ENCODE measurements at places on chromosomes 2 and 18.

DNA sequence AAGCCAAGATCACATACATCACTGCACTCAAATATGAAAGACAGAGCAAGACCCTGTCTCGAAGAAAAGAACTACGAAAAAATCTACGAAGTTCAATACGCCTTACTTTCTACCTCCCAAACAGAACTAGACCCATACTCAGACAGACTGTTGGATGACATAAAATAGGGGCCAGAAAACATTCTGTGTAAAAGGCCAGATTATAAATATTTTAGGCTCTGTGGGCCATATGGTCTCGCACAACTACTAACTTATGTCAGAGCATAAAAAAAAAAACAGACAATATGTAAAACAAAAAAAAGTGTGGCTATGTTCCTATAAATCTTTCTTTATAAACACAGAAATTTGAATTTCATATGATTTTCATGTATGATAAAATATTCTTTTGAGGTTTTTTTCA, 40.8 kb downstream of the NBAS start:
- DNase-seq, result no peak

GRCh38 chr2:177338177-177338721, 54.3 kb upstream of the AGPS start:
- DNase-seq, result no peak

DNA sequence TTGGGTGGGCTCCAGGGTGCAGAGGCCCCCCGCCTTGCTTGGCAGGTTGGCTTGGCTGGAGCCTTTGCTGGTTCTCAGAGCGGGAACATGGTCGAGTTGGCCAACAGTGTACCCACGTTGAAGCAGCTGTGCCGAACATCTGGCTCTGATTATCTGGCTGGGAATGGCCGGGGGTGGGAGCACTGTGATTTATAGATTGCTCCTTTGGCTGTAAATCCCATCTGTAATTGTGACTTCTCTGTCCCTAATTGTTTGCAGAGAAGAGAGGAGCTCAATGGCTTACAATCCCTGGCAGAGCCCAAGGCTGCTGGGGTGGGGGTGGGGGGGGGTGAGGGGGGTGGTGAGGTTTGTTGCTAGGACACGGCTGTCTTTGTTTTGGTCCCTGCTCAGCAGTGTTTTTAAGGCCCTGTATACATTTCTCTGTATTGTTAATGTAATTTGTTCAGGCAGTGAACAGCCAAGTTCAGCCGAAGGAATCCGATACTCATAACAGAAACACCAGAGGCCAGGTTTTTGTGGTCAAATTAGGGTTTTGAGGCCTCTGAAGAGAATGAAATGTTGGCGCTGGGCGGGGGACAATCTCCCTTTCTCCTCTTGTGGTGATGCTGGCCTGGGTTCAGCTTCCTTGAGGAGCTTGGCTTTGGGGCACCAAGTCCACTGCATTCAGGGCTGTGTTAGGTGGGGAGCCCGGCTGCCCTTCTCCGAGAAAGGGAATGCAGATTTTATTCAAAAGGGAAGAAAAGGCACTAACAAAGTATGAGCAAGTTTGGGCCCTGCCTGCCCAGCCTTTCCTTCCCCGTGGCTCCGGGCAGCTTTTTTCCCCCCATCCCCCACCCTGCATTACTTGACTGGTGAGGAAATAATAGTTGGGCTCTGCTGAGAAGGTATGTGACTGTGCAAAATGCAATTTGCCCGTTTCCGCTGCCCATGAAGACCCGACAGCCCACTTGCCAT, 82.5 kb downstream of the TCF7L1 start:
- no peak for DNase-seq

DNA sequence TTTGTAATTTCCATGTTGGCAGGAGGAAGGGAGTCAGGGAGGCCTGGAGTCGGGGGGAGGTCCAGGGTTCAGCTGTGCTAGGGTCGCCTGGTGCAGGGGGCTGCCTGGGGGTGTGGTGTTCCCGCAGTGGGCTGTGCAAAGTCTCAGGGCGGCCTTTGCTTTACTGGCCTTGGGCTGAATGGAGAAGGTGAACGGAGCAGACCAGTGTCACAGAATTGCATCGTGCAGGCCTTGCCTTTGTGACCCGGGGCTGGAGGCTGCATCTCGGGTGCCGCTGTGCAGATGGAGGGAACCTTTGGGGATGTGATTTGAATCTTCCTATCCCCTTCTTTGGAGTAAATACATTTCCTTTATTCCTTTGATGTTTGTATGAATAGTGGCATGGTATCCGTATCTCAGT, 8.8 kb downstream of the SNTG2 start:
- DNase-seq, result no peak

GRCh38 chr2:240139666-240140393, 628 bp downstream of the OTOS start:
- DNase-seq, result no peak

GRCh38 chr2:26448651-26449050, 29.3 kb downstream of the OTOF start:
- DNase-seq, result no peak

- no peak for DNase-seq
These were observed 25.9 kb downstream of the GKN2 start for GRCh38 chr2:68926796-68927195.

DNA sequence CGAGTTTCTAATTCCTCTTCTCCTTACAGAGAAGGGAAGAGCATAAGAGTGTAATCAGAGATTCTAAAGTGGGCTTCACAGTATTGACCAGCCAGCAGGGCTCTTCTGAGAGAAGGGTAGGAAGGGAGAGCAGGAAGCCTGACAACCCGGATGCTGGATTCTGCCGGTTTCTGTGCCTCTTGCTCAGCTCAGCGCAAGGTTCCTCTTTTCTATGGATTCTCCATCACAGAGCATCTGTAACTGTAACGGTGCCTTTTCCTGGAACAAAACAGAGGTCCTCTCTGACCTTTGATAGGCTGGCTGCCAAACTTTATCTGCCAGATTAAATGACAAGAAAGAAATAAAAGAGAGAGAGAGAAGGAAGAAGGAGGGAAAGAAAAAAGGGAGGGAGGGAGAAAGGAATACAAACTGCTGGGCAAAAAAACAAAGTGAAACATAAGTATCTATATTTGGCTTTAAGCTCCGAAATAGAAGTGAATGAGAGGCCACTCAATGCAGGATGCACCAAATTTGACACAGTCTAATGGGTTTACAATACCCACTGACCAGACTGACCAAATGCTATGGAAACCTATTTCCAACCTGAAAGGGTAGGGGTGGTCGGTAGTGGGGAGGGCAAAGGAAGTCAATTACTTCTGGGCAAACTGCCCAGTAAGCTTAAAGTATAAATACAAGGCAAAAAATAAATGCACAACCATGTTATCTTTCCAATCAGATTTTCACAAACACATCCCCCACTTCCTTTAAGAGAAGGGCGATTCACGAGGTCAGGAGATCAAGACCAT, 59.2 kb downstream of the PIEZO2 start:
- DNase-seq, result no peak

DNA sequence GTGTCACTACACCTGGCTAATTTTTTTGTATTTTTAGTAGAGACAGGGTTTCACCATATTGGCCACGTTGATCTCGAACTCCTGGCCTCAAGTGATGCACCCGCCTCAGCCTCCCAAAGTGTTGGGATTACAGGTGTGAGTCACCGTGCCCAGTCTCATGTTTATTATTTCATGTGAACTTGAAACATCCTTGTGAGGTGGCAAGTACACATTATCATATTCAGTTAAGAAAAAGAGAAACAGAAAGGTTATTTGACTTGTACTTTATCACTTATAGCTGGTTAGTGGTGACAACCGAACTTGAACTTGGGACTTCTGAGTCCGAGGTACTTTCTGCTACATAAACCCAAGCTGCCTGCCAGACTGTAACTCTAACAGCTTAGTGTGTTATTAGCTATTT, 24.4 kb downstream of the ABHD3 start:
- DNase-seq, result no peak

DNA sequence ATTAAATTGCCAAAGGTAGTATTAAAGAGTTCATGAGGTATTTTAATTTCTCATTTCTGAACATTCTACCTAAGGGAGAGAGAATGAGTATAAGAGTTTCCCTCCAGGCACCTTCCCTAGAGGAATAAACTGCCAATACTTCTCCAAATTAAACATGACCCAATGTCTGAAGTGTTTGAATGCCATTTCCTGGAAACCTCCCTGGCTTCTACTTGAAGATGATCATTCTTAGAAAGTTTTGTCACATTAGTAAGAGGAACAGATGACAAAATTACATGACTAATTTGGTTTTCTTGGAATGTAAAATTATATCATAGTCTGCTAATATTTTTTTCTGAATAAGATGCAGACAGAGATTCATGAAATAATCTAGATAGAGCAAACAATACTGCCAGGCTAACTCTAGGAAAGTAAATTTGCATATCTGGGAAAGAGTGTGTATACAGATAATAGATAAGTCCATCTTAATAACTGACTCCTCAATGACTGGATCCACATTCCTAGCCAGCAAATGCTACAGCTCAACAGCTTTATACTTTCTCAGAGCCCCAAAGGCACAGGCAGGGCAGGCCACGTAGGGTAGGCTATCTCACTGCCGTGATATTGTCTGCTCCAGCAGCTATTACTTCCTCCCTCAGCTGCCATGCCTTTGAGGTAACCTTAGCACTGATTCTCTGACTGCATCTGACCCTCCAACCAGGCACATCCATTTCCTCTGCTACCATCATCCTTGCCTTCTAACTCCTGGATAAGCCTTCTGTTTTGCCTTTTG, 630.8 kb upstream of the PIK3C3 start:
- no peak for DNase-seq

- no peak for DNase-seq
These were observed 56.7 kb upstream of the FHL2 start for GRCh38 chr2:105455488-105456003.

GRCh38 chr2:36335597-36335996, 20.0 kb upstream of the CRIM1 start:
- no peak for DNase-seq

DNA sequence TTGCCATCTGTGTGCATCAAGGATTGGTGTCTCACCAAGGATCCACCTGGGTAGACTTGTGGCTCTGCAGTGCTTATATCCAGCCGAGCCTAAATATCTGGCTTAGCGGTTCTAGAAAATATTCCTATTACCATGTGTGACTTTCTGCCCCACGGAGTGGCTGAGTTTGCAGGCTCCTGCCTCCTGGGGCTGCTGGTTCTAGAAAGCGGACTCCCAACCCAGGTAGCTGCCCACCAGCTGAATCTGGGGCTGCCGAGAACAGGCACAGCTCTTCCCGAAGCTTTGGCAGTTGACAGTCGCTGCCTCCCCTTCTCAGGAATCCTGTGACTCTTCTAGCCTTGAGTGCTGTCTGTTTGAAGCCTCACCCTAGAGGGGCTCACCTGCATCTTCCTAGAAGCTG, 104.6 kb downstream of the TPGS2 start:
- no peak for DNase-seq

DNA sequence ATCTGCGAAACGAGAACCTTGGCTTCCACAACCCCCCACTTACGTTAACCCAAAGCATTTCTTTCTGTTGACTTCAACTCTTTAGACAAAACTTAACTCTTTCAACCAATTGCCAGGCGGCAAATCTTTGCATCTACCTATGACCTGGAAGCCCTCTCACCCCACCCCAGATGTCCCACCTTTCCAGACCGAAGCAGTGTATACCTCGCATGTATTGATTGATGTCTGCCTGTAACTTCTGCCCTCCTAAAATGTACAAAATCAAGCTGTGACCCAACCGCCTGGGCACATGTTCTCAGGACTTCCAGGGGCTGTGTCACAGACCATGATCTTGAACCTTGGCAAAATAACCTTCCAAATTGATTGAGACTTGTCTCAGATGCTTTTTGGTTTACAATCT, 12.3 kb downstream of the AQP12B start:
- DNase-seq, result no peak

- DNase-seq, result no peak
These were observed 278.0 kb downstream of the EPHA4 start for GRCh38 chr2:221293949-221294742.

- DNase-seq, result no peak
These were observed 888.0 kb upstream of the CHAC2 start for GRCh38 chr2:52879561-52879960.

DNA sequence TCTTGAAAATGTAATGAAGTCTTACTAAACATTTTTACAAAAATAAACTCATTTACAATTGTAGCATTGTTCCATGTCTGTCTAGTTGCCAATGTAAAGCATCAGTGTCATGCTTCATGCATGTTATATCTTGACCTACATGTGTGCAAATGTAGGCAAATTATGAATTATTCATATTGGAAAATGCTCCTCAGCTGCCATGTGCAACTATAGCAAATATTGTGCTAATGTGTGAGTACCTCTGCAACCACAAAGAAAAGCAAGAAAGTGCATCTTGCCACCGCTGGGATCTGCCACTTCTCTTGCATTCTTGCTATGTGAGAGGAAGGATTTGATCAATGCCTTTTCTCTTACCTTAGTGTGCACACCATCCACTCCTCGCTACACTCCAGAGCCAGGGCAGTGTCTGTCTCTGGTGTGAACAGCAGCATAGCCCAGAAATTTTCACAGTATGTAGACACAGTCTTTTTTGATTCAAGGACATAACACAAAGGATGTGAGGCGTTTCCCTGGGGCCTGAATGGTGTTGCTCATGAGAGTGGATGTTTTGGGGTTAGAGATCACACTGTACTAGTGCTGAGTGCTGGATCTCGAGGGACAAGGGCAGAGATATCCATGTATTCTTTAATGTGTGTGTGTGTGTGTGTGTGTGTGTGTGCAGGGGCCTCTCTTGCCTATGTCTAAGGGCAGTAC, 47.6 kb upstream of the HAAO start:
- no peak for DNase-seq

- no peak for DNase-seq
These were observed 270.9 kb upstream of the SKOR2 start for GRCh38 chr18:47522359-47522758.

GRCh38 chr2:109313343-109313742, 184.3 kb downstream of the SH3RF3 start:
- no peak for DNase-seq

DNA sequence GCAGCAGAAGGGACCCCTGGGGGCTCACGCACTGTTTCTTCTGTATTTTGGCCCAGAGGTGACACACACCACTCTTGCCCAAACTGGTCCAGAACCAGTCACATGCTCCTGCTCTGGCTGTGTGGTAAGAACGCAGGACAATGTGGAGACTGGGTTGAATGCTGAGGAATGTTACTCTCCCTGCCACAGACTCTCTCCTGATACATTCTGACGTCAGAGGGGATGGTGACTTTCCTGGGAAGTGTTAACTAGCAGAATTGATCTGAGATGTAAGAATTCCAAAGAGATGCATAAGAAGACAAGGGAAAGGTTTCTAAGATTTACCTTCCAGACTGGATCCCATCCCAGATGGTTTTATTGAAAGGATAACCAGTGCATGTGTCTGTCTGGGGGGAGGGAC, 100.8 kb downstream of the ASB1 start:
- DNase-seq, result no peak
